ENCODE measurements at places on chromosomes 7 and 10. TPM values are rescaled to one million over a fixed set of nuclear protein-coding genes. Genes with fewer than 3 reads are reported as not detected.

Gene MKX
- polyA plus RNA-seq: 68.1 TPM

DNA sequence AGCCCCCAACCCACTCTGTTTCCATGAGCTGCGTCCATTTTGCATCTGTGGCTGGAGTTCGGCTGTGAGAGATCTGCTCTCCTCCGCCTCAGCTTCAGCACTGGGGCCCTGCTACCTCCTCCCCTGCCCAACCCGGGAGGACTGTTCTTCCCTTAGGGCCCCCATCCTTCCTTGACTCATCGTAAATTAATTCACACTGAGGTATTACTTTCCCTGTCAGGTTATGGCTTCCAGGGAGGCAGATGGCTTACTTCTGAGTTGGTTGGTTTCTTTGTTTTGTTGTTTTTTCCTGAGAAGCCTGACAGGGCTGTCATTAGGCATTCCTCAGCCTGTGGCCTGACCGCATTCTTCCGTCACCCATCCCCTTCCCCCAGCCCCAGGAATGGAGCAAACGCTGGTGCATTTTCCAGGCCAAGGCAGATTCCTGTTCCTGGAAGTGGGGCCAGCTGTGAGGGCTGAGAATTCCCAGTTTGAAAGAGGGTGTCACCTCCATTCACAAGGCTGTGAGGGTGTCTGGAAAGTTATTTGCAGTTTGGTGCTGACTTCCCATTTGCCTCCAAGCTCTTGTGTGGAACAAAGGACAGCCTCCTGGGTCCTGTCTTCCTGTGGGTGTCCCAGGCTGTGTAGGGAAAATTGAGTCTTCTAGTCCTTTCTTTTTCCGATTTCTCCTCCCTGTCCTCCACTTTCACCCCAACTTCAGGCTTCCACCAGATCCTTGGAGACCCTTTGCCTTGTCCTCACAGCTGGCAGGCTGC is 11.7 kb downstream of the CPA5 start:
- DNase-seq: peak; percentile 96

Gene AKR1C1
- 4.2 TPM for polyA plus RNA-seq

Gene LRIT1
- polyA plus RNA-seq: not detected

GRCh38 chr10:45052700-45053099 is 52.0 kb downstream of the ZNF22 start:
- no peak for DNase-seq

DNA sequence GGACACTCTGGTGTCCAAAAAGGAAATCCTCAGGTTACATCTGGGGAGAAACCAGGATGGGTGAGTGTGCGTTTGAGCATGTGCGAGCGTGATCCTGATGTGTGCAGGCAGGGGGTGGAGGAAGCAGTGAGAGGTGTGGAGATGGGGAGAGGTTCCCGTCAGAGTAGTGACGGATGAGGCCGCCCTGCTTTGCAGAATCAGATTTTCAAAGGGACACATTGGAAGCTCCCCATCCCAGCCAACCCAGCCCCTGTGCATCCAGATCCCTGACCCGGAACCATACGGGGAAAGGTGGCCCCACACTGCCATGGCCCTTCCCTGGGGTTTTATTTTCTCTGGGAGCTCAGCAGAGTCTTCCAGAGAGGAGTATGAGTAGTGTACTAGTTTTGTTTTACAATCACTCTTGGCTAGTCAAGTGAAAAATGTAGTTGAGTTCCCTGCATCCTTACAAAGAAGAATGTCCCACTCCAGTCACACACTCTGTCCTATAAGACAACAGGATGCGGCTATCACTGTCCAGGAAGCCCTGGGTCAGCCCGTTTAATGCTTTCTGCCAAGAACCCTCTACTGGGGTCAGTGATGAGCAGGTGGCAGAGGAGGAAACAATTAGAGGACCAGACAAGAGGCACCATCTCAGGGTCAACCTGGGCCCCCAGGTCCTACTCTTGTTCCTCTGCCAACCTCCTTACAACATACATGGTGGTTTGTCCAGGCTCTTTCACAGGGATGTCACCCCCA is 46.8 kb upstream of the PDLIM1 start:
- no peak for DNase-seq

- DNase-seq: no peak
Measured at GRCh38 chr7:30829471-30829870, 58.3 kb downstream of the MINDY4 start.

DNA sequence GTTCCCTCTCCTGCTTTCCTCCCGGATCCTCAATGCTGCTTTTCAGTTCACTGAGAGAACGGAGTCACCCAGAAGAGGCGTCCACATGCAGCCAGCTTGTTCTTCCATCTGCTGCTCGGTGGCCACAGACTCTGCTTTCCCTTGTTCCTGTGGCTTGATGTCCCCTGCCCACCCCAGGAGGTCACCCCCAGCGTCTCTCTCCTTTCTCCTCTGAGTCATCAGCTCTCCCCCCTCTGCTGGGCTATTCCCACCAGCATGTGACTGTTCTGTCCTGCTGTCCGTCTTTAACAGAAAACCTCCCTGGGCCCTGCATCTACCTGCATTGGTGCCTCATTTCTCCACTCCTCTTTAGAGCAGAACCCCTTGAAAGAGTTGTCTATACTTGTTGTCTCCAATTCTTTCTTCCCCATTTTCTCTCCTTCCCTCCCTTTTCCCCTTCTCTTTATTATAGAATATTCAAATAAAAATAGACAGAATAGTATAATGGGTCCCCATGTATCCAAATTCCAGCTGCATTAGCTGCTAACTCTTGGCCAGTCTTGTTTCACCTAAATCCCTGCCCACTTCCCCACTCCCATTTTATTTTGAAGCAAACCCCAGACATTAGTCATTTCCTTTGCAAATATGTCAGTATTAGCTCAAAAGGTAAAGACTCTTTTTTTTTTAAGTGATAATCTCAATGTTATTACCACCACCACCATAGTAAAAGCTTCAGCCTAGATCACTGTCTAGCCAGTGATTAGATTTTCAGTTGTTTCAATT is 4.1 kb downstream of the ZNF282 start:
- DNase-seq: no peak
